ENCODE measurements at places on chromosomes 3 and 15.

GRCh38 chr15:99110581-99111320, 5.9 kb downstream of the SYNM start:
- no peak for DNase-seq

GRCh38 chr15:56923174-56923591, 4.7 kb downstream of the TCF12 start:
- no peak for DNase-seq

DNA sequence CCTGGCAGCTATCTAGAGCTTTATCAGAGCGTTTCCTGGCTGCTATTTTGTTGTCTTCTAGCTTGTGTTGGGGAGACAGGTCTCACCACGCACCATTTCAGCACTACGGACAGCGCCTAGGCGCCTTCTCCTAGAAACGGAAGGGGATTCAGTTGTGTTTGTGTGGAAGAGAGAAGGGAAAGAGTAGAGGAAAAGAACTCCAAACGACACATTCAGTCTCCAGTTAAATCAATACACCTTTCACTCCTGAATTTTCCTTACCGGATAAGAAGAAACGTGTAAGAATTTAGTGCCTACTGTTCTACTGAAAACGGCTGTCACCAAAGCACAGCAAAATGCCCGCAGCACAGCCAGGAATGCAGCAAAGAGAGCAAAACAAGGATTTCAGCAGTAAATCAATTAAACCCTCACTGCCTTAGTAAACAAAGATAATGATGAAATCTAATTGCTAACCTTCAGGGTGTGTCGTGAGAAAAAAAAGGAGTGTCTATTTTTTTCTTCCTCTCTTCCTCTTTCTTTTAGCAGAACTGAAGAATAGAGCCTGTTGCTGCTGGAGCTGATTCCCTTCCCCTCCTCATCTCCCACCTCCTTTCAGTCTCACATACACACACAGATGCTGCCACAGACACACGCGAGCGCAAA, 412 bp upstream of the CTXN2 start:
- peak; percentile 46 for DNase-seq

DNA sequence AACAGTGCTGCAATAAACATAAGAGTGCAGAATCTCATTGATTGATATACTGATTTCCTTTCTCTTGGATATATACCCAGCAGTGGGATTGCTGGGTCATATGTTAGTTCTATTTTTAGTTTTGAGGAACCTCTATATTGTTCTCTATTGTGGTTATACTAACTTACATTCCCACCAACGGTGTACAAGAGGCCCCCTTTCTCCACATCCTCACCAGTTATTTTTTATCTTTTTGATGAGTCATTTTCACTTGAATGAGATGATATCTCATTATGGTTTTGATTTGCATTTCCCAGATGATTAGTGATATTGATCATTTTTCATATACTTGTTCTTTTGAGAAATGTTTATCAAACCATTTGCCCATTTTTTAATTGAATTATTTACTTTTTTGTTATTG, 12.4 kb upstream of the IREB2 start:
- DNase-seq, result no peak

- no peak for DNase-seq
Observed at GRCh38 chr3:39269528-39269927, 10.3 kb downstream of the CX3CR1 start.

DNA sequence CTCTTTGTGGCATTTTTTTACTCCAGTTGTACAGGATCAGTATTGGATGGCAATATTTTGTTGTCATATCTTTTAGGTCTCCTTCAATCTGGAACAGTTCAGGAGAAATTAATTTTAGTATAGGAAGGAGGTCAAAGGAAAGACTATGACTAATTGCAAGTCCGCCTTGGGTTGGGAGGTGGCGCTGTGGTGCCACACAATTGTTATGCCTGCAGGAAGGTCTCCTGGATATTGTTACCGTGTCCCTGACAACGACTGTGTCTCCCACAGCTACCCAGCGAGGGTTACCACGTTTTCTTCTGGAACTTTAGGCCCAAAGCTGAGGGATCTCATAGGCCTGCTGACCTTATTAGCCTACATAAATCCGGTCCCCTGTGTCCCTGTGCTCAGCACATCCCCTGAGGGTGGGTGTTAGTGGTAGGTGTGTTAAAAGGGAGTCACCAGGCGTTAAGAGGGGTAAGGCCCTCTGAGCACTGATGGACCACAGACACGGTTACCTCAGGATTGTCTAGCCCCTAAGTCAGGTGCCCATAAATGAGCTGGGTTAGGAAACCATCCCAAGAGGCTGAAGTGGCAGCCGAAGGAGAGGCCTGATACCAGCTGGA, 31.5 kb downstream of the KCNAB1 start:
- peak; percentile 33 for DNase-seq

GRCh38 chr15:94970802-94971201, 739.4 kb downstream of the MCTP2 start:
- DNase-seq, result no peak

GRCh38 chr3:28191363-28191762, 50.1 kb upstream of the CMC1 start:
- no peak for DNase-seq

- DNase-seq, result no peak
Observed at GRCh38 chr3:15333099-15333955, 941 bp upstream of the SH3BP5 start.

- no peak for DNase-seq
Observed at GRCh38 chr3:132203889-132204596, 113.2 kb upstream of the ACP3 start.

GRCh38 chr3:101212730-101213129, 107.6 kb downstream of the IMPG2 start:
- no peak for DNase-seq
